ENCODE measurements at places on chromosomes 5 and 9. TPM values are rescaled to one million over a fixed set of nuclear protein-coding genes. Genes with fewer than 3 reads are reported as not detected.

IRX2 gene
- 2.1 TPM for total RNA-seq

ATOSB gene
- total RNA-seq, result 11.1 TPM

PCDHGB6 gene
- 0.13 TPM for total RNA-seq

SLC1A3 gene
- not detected for total RNA-seq
